Choroid plexus epithelial cell (primary cell): ENCODE measurements at places on chromosomes 12 and 14.

DNA sequence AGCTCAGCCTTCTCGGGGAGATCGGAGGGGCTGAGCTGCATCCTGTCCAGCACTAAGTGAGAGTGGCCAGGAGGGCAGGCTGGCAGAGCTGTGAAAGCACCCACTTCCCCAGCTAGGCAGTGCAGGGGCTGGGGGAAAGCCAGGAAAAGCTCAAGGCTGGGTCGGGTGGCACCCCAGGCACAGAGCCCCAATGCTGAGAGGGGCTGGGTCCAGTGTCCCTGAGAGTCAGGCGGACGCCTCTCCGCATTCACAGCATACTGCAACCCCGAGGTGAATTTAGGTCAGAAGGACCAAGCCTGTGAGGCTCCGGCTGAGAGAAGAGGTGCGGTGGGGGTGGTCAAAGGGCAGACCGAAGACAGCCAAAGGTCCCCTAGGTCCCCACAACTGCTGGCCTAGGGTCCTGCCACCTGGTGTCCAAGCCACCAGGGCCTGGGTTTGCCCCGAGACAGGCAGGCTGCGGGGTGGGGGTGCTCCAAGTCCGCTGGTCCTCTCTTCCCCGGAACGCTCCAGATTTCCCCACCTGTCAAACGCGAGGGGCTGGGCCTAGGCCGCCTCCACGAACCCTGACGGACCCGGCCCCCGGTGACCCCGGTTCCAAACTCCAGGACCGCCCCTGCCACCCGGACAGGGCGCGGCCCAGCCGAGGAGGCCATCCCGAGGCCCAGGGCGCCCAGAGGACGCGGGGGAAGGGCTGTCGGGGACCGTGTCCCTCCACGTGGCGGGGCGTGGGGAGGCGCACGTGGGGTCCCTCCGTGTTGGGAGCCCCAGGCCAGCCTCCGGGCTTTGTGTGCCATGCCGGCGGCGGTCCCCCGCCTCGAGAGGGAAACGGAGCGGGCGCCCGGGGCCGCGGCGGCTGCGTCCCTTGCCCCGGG is 527 bp downstream of the CAMKK2 start:
- DNase-seq = peak; percentile 13

GRCh38 chr12:125577334-125577733 is 512.1 kb downstream of the AACS start:
- no peak for DNase-seq

GRCh38 chr14:68891851-68892660 is 87.0 kb downstream of the ACTN1 start:
- DNase-seq = peak; percentile 68

- peak; percentile 71 for DNase-seq
These were observed 31.8 kb upstream of the RAD51AP1 start for GRCh38 chr12:4506870-4507269.

GRCh38 chr12:4987076-4988046 is 56.3 kb upstream of the KCNA5 start:
- no peak for DNase-seq

GRCh38 chr12:65889144-65889880 is 65.0 kb downstream of the HMGA2 start:
- DNase-seq = no peak

- peak; percentile 91 for DNase-seq
These were observed 52.5 kb upstream of the EVL start for GRCh38 chr14:100012478-100013327.

DNA sequence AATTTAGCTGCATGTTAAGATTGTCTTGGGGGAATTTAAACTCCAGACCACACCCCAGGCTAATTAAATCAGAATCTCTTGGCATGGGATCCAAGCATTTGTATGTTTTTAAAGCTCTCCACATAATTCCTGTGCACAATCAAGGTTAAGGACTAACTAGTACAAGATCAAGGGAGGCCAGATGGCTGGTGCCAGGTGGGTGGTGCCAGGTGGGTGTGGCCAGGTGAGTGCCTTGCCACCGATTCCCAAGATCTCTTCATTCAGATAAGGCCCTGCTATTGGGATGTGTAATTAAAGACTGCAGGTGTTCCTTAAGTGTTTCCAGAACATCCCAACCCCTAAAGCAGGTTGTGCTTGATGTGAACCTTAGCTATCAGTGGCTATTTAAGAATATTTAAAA is 75.1 kb downstream of the NRXN3 start:
- DNase-seq = no peak

DNA sequence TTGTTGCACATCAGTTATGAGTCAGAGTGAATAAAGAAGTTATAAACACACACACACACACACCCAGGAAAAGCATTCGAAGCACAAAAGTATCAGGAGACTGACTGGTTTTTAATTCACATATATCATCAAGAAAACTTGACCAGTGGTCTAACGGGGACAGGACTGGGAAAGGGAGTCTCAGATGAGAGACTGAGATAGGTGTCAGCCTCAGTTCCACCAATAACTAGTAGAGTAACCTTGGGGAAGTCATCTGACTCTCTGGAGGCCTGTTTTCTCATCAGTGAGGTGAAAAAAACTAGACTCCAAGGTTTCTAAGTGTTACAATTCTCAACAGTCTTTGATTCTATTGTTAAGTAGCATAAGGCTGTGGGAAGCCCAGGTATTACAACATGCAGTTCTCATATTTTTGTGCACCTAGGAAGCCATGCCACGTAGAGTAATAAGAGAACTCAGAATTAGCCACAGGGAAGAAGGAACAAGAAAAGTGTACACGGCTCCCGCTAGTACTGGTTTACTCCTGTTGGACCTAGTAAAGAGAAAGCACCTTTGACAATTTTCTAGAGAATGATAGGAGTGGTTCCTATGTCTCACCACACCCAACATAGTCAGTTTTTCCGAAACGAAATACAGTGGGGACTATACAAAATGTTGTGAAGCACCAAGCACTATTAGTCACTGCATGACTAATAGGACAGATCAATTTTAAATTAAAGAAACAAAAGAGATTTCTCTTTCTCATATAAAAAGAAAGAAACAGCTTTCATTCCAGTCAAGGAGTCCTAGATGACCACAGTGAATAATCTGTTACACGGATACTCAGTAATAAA is 5.0 kb downstream of the PPTC7 start:
- DNase-seq = peak; percentile 82

DNA sequence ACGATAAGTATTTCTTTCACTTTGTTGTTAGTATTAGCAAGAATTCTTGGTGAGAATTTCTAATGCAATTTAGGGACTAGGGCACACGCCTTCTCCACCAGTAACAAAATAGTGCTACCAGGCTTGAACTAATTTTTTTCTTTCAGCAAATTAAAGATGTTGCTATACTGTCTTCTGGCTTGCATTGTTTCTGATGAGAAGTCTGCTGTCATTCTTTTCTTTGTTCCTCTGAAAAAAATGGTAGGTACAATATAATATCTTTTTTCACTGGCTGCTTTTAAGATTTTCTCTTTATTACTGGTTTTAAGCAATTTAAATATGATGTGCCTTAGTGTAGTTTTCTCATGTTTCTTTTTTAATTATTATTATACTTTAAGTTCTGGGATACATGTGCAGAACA is 171.2 kb downstream of the PCNX1 start:
- DNase-seq = no peak

DNA sequence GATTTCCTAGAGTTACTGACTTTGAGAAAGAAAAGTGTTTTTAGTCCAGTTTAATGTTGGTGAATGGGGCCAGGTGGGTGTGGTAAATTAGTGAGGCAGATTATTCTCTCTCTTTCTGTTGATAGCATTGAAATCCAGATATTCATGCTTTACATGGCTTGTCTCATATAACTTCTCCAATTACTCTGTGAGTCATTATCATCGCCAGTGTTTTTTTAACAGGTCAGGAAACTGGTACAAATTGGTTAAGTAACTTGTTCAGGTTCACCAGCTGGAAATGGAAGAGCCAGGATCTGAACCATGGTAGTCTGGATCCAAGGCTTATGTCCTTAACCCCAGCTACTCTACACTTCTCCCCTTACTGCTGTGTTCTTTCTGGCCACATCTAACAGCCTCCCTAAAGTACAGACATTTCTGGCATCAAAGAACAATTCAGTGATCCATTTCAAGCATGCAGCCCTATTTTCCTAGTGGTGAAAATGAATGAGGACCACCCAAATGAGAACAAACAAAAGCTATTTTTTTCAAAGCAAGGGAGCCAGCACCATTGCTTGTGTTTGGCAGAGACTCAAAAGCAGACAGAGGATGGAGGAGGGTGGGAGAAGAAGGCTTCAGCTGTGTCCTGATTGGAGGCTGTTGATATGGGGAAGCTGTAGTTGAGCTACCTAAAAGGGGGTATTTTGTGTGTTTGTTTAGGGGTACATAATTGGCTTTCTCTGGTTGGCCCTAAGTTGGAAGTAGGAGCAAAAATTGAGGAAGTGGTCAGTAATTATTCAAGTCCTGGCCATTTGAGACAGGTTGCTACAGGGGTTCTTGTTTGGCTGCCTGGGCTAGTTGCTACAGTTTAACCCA is 1.7 kb downstream of the IRAK3 start:
- peak; percentile 65 for DNase-seq

DNA sequence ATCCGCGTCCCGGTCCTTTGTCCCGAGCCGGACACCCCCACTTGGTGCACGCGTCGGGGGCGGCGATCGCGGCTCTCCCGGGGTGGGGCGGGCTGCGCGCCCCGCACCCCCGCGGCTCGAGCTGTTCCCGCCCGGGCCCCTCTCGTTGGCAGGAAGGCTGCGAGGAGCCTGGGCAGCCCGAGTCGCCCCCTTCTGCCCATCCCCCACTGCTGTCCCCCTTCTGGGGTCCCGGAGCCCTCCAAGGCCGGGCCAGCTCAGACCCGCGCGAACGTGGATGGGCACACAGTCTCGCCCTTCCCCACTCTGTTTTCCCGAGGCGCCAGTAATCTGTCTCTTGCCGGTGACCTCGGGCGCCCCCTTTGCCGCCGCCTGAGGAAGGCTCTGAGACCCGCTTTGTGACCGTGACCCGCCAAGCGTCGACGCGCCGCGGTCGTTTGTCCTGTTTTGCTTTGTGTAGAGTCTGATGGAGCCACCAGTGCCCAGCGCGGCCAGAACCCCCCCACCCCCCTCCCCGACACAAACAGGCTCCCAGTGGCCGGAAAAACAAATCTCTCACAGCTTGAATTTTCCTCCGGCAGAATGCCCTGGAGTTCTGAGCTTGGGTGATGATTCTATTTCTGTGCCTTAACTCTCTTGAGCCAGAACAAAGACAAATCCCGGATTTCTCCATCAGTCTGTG is 610 bp downstream of the C14orf132 start:
- peak; percentile 50 for DNase-seq

DNA sequence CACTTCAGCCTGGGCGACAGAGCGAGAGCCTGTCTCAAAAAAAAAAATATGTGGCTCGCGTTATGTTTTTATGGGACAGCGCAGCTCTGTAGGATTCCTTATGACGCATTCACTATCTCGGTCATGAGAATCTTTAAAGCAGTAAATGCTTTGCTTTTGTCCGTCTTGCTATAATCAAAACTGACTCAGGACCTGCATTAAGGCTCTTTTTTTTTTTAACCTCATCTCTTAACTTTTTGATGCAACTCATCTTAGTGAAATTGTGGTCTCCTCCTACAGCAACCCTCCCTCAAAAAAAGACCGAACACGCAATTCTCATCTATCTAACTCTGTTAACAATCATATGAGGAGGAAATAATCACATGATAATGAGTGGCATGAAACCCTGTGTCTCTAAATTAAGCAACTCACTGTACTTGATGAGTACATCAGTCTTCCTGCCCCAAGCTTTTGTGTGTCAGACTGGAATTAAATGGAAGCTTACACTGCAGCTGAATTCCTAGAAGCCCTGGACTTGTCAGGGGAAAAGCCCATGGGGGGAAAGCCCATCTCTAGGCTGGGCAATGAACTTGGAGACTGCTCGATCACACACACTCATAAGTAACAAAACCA is 4.3 kb downstream of the P2RX4 start:
- peak; percentile 61 for DNase-seq

DNA sequence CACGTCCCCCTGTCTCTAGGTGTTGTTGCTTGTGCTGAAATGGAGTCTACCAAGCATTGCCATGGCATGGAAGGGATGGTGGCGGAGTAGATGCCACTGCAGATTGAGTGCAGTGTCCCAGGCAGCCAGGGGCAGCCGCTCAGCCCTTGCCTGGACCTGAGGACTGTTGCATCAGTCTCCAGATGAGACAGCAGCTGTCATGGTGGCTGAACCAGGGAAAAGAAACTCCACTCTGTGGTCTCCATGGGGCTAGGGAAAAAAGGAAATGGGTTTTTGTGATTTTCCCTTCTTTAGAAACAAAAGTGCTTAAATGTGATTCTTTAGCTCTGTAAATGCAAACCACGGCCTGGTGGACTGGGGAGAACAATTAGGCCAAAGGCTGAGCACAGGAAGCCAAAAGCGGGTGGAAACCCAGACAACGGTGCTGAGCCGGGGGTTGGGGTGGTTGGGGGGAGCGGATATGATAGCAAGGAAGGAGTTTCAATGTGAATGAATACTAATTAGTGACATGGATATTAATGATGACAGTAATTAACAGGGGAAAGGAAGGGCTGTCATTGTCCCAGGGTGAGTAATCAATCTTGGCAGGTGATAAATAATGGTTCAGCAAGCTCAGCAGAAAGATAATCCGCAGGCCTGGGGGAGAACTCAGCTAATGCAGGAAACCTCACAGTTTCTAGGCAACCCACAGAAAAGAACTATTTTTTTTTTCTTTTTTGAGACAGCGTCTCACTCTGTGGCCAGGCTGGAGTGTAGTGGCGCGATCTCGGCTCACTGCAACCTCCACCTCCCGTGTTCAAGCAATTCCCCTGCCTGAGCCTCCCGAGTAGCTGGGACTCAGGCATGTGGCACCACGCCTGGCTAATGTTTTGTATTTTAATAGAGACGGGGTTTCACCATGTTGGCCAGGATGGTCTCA is 442.6 kb downstream of the DPF3 start:
- no peak for DNase-seq

DNA sequence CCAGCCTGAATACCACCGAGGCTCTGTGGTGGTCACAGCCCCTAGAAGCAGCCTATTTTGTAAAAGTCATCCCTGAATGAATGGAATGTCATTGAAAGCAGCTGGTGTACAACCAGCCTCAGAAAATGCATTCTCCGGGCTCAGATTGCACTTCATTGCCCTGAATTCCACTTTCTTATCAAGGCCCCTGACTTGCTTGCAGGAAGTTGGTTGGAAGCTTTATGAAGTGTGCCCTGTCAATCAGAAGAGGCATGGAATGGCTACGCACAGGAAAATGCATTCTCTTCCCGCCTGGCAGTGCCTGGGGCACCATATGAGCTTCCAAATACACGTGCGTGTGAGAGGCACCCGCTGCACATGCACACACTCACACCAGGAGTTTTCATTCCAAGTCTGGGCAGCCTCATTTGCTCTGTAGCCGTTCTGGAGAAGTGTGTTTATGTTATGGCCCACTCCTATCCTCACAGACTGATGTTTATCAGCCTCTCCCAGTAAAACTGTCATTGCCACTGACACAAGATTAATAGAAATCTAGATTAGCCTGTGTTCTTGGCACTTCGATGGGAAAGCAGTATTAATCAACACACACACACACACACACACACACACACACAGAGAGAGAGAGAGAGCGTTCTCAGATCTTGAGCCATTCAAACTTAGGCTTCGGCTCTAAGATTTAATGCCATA is 63.9 kb downstream of the NUAK1 start:
- peak; percentile 57 for DNase-seq

GRCh38 chr14:51424561-51425251 is 184.7 kb downstream of the TMX1 start:
- peak; percentile 91 for DNase-seq
